ENCODE measurements at places on chromosomes 2 and 18.

DNA sequence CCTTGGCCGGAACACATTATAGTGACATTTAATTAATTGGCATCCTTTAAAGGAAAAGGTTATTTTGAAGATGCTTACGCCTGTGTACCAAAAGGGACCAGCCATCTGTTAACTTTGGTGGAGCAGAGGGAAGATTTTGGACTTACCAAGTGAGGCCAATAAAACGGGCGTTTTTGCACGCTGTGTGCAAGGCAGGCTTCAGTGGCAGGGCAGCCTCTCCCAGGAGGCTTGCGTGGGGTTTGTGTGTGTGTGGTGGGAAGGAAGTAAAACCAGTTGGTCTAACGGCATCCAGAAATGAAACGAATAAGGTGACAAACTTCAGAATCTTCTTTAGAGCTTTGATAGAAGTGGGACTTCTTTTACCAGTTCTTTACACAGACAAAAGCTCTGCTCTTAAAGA lies 191.7 kb downstream of the PRKCE start:
- DNase-seq, result no peak

DNA sequence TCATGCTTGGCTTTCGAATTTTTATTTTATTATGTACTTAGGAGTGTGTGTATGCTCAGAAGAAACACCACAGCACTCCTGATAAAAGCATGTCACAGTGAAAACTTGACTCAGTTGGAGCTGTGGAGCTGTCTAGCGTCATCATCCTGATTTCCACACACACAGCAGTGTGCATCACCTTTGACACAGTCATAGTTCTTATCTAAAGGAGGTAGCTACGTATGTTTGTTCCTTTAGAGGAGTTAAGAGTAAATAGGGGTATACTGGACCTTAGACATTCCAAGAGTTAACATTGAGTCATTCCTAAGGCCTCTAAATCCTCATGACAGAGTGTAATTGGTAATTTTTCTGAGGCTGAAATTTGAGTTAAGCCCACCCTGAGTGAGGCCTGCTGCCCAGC lies 96.9 kb downstream of the PHLPP1 start:
- no peak for DNase-seq

- no peak for DNase-seq
These were observed 56.5 kb upstream of the EDAR start for GRCh38 chr2:109045505-109045904.

DNA sequence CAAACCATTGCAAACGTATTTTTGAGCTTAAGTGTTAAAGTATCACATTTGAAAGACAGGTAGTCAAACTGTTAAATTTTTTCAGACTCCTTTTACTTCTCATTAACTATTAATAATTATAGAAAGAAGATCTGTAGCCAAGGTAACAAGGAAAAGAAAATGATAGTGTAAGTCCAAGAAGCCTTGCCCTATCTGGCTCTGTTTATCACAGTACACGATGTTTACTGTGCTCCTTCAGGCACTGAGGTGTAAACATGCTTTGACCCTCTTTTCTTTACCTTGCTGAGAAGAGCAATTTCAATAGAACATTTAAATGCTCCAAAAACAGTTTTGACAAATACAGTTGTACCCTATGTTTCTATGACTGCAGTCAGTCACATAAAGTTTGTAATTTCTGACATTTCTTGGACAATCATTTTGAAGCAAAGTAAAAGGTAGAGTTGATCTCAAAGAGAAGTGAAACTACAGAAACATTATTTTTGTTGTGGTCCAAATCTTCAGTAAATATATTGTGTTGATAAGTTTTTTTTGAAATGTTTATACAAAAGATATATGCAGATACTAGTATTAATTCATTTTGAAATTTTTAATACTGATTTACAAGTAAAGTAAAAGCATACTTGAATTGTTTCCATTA lies 152.6 kb upstream of the KYNU start:
- DNase-seq, result no peak

DNA sequence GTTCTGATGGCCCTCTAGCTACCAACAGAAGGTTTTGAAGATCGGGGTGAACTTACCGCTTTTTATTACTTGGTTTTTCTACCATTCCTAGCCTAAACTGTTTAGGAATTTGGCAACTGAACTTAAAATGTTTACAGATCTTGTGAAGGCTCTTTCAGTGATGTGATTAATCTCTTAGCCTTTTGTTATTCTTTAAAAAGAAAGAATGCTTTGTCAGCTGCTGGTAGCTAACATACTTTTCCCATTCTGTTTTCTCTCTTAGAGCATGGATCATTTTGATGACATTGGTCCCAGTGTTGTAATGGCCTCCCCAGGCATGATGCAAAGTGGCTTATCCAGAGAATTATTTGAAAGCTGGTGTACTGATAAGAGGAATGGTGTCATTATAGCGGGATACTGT lies 18.1 kb downstream of the CPSF3 start:
- DNase-seq, result no peak

- peak; percentile 27 for DNase-seq
These were observed 77.5 kb downstream of the NCK2 start for GRCh38 chr2:105822186-105822585.

- DNase-seq, result no peak
These were observed 225.8 kb upstream of the SIX3 start for GRCh38 chr2:44715671-44716081.

DNA sequence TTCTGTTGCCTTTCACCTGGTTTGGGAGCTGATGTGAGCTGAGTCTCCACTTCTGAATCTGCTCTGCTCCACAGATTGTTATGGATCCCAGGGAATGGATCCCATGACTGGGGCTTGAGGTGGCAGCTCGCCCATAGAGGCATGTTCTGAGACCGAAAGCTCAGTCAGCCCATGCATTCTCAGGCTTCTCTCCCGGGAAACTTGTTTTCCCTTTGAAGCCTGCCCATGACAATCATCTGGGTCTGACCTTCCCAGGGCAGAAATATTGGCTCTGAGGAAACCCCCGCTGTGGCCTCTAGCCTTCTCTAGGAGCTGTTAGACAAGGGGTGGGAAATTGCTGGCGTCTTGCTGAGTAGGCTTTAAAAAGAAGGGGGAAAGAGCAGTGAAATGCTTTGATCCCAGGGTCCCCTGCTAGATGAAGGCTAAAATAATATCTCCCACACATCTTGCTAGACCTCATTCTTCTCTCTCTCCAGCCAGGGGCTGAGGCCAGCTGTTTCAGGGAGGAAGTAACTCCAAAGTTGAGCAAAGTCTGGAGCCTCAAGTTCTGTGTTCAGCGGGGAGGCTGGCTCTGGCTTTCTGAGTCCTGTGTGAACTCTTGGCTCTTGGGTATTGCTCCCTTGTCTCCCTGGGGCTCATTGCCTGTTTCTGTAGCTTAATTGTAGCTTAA lies 2.0 kb downstream of the VAMP8 start:
- DNase-seq, result no peak

DNA sequence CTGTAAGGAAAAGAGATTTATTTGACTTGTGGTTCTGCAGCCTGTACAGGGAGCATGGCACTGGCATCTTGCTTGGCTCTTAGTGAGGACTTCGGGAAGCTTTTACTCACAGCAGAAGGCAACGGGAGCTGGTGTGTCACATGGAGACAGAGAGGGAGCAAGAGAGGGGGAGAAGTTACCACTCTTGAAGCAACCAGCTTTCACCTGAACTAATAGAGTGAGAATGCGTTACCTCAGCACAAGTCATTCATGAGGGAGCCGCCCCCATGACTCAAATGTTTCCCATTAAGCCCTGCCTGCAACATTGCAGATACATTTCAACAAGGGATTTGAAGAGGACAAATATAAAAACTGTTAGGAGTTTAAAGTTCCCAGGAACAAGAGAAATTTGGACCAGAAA lies 190.0 kb downstream of the CYRIA start:
- DNase-seq, result no peak

- DNase-seq, result no peak
These were observed 2.4 kb downstream of the TCF7L1 start for GRCh38 chr2:85135660-85135914.

DNA sequence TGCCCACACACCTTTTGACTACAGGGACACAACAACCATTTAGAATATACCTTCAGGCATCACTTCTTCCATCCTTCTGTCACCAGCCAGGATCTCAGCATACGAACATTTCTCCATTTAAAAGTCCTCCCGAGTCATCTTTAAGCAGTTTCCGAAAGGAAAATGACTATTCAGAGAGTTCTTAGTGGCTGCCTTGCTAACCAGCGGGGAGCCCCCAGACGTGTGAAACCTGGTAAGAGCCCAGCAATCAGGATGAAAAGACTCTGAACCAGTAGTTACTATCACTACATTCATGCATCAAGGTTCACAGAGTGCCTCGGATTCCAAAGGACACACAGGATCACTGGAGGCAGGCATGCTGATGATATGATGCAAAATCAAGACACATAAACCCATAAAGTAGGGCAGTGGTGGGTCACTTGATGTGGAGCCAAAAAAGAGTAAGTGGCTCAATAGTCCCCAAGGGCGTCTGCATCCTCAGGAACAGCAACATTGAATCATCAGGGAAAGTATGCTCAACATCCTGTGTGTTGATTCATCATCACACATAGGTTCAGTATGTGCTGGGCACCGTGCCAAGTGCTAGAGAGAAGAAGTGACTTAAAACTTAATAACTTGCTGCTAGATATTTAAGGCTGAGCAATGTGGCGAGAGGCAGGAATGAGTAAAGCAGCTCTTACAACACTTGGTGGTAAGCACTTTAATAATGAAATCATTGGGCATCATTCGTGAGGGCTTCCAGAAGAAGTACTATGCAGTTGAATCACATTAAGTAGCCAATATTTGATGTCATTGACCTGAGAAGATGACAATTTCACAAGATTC lies 4.4 kb downstream of the CCL20 start:
- peak; percentile 85 for DNase-seq

DNA sequence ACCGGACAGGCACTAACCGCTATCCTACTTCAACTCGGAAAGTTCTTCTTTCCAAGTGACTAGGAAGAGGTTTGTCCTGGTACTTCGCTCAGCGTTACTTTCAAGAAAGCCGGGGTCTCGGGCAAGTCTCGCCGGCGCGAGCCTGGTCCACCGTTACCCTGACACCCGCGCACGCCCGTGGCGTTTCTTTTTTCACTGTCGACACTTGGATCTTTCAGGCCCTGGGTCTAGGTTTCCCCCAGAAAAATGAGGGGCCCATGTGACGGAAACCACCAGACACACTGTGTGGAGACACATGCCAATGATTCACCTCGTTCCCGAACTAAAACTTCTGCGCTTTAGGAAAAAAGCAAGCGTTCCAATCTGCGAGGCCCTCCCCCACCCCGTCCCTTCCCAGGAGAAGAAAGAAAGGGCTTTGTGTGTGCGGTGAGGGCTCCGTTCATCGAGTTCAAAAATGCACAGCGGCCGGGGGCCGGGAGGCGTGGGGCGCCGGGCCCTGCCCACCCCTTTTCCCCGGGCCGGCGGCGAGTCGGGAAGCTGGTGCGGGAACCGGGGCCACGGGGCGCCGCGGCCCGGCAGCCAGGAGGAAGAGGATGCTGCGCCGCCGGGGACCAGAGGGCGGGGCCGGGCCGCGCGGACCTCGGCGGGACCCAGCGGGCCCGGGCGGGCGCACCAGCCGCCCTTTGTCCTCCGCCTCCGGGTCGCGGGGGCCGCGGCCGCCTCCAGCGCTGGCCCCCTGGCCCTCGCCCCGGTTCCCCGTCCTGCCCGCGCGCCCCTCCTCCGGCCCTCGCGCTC lies 2.6 kb downstream of the ZNF521 start:
- DNase-seq, result no peak

GRCh38 chr2:172305066-172305465 lies 122.3 kb upstream of the ITGA6 start:
- no peak for DNase-seq

GRCh38 chr18:28198620-28199019 lies 21.7 kb upstream of the CDH2 start:
- DNase-seq, result no peak

GRCh38 chr2:241842620-241843211 lies 16.0 kb downstream of the PDCD1 start:
- peak; percentile 61 for DNase-seq

- DNase-seq, result no peak
These were observed 28.6 kb upstream of the FHL2 start for GRCh38 chr2:105427485-105427884.

GRCh38 chr2:194826241-194826640 lies 830.8 kb upstream of the SLC39A10 start:
- DNase-seq, result no peak

DNA sequence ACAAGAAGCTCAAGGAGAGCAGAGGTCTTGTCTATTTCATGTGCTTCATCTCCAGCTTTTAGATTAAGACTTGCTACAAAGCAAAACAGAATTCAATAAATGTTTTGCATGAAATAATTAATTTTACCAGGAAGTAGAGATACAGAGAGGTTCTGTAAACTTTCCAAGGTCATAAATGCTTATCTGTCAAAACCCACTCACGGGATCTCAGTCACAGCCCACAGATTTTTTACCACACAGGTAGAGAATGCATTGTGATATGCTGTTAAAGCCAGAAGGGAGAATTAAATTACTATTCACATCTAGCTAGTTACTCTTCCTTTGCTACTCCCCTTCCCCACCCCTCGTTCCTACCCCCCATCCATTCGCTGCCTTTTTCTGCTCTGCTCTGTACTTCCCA lies 205.5 kb downstream of the DNAH7 start:
- no peak for DNase-seq

DNA sequence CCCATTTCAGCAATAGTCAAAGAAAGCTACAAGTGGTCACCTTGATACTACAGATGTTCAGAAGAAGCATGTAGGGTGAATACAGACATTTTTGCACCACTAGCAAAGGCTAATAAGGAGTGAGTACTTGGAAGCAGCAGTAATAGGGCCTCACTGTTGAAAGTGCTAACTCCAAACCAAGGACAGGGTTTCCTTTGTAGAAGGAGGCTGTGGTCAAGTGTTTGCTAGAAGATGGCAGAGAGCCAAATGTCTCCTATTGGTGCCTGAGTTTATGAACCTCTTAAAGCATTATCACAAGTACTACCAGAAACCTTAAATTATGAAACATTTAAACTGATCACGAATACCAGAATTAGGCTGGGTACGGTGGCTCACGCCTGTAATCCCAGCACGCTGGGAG lies 308.1 kb downstream of the ZEB2 start:
- DNase-seq, result no peak

- no peak for DNase-seq
These were observed 230.4 kb upstream of the COPS8 start for GRCh38 chr2:236855176-236855865.

- DNase-seq, result peak; percentile 52
These were observed 27.2 kb upstream of the PTPN2 start for GRCh38 chr18:12911025-12911928.

GRCh38 chr2:191901031-191901430 lies 54.1 kb upstream of the CAVIN2 start:
- DNase-seq, result no peak

GRCh38 chr2:188291617-188292347 lies at the start of gene GULP1:
Gene GULP1 (plus strand): TSS chr2:188291874. CDS start chr2:188477703, 185,829 bp downstream.
- DNase-seq, result no peak

DNA sequence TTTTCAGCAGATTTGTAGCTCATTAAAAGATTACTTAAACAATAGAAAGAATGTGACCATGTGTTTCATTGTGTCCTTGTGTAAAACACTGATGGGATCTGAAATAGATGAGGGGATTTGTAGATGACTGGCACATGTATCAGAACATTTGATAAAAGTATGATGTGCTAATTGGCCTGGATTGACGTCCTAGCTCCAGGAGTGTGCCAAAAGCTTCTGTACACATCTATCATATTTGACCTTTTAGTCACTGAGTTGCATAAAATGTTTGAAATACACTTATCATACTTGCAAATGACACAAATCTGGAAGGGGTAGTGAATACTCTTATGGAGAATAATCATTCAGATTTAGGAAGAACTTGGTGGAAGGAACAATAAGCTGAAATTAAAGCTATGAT lies 778.5 kb downstream of the ERBB4 start:
- DNase-seq, result no peak

Data from CD4-positive, alpha-beta T cell treated with Interleukin-4 for 1 hour (primary cell).